D341Med (cell line): ENCODE measurements at places on chromosomes 5 and 9.

- no peak for DNase-seq
Observed at GRCh38 chr9:114691956-114692295, 9.9 kb upstream of the TEX48 start.

GRCh38 chr5:3024976-3025375, 273.5 kb upstream of the IRX2 start:
- DNase-seq: no peak

- no peak for DNase-seq
Observed at GRCh38 chr5:120872297-120872696, 408.2 kb downstream of the PRR16 start.

DNA sequence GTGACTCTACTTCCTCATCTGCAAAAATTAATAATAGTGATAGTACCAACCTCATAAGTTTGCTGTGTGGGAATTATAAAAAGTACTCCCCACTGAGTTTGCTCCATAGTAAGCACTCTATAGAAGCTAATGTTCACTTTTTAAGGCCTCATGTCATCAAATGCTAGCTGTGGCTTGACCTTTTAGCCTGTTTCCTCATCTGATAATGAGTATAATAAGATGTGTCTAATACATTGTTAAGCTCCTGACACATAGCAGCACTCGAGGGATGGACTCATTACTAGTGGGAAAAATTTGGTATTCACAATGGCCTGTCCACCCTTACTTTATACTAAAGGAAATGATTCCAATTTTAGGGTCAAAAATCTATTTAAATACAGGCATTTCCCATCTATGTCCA, 26.1 kb upstream of the CAST start:
- DNase-seq: no peak

GRCh38 chr9:81819859-81820546, 108.2 kb upstream of the SPATA31D4 start:
- no peak for DNase-seq

DNA sequence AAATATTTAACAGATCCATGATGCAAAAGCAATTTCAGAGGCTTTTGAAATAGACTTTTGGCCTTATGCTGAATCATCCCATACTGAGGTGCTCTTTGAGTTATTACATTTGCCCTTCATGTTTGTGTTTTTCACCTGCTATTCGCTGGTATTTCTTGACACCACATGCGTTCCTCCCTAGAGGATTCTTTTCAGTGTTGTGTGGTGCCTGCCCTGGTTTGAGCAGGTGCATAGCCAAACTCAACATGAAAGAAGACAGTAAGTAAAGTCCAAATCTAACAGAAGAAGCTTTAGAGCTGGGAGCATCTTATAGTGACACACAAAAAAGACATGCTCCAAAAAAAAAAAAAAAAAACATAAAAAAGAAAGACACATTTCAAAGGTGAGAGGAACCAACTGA, 796.3 kb downstream of the SEMA5A start:
- DNase-seq: no peak
